ENCODE measurements at places on chromosomes 6 and 20.
A peak's percentile ranks its signal among the peaks of the same experiment; 100 is the strongest.

GRCh38 chr6:98054453-98054852 is 771.4 kb upstream of the MMS22L start:
- DNase-seq: peak; percentile 5

DNA sequence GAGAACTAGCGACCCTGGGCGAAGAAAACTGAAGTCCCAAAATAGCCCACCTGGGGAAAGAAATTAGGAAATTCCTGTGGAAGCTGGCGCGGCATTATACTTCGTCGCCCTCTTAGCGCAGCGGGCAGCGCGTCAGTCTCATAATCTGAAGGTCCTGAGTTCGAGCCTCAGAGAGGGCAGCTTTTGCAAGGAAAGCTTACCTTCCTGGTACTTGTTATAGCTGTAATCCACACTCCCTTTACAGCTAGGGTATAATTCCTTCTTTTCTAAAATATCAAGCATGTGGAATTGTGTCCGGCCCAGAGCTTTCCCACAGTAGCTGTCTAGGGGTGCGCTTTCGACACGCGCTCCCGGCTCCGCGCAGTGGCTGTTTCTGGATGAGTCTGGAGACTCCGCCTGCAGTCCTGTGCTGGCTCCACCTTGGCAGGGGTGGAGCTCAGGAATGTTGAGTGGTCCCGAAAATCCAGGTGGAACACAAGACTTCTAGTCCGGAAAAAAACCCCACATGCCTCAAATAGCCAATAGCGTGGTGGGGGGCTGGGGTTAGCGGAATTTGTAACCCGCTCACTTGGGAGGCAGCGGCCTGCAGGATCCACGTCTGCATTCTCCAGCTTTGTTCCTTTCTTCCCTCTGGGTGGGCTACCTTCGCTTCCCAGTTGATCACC is 83.7 kb upstream of the ZNF322 start:
- DNase-seq: no peak

DNA sequence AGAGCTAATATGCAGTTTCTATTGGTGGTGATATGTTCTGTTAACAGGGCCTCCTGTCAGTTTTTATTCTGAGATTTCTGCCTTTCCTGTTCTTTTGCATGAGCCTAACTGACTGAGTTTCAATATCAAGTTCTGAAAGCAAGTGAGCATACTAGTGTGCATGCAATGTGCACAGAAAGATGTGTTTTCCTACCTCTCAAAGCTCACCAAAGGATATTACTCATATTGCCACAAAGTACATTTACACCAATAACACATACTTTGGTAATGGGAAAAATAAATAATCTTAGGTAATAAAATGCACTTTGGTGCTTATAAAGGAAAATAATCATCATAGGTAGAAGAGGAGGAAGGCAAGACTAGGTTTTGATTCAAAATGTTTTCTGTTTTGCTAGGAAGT is 195.0 kb downstream of the KHDC1L start:
- DNase-seq: no peak

GRCh38 chr6:167565884-167566599 is 241.2 kb downstream of the TTLL2 start:
- no peak for DNase-seq

GRCh38 chr6:143337201-143337949 is 113.1 kb downstream of the ADAT2 start:
- DNase-seq: peak; percentile 54

DNA sequence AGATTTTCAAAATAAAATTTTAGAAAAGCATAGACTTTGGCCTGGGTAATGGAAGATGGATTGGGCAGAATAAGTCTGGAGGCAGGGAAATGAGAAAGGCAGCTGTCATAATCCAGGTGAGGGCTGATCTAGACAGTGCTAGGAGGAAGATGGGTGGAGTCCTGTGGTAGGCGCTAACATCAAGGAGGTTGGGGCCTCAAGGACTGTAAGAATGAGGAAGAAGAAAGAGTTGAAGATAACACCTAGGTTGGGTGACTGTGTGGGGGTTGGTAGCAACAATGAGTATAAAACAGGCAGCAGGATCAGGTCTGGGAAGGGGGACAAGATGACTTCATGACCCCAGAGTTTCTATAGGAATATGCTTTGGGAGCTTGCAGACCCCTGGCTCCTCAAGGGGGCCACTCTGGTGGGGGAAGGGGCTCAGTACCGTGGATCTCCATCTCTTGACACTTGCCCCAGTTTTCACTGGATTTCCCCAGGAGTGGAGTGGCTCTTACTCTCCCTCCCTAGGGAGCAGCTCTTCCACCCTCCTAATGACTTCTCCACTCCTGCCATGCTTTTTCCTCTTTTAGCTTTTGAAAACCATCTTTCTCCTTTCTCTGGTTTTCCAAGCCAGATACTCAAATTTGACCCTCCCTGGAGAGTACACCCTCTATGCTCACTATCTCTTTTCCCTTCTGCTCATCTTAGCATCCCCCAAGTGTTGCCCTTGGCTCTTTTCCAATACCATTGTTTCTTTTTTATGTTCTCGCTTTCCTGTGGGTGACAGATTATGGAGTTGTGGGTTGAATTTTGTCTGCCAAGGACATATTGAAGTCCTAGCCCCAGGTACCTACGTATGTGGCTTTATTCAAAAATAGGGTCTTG is 14.8 kb downstream of the TRIM31 start:
- DNase-seq: no peak

DNA sequence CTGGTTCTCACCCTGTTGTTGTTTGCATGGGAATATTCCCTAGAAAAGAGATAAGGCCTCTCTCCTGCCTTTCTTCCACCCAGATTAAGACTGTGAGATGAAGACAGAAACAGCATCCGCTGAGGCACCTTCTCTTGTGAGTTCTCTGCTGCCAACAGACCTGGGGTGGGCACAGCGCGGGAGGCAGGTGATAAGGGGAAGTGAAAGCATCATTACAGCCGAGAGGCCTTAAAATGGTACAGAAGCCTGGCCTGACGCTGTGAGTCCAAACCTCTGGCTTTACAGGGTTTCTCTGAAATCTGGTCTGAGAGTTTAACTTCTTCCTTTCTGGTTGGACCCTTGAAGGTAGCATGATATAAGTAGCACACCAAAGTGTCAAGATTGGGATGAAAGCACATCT is 21.0 kb upstream of the IYD start:
- no peak for DNase-seq

DNA sequence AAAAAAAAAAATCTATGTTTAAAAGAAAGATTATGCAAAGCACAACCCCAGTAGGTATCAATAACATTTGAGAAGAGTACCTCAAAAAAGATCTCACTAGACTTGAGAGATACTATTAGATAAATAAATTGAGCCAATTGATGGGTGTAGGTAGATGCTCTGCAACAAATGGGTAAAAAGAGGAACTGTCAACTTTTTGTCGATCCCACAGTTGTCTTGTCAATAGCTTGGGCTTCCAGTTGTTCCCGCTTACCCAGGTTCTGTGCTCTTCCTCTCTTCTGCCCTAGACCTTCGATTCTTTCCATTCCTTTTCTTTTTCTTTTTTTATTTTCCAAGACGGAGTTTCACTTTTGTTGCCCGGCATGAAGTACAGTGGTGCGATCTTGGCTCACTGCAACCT is 226.9 kb downstream of the SOX4 start:
- no peak for DNase-seq

- DNase-seq: peak; percentile 54
Measured at GRCh38 chr6:124795643-124796463, 166.4 kb upstream of the RNF217 start.

GRCh38 chr6:39215640-39216158 is 13.6 kb downstream of the KCNK5 start:
- DNase-seq: no peak

GRCh38 chr6:161168281-161168891 is 105.5 kb downstream of the AGPAT4 start:
- DNase-seq: peak; percentile 100

All from NCI-H146 (cell line).